ENCODE measurements at places on chromosomes 2 and 18.
A peak's percentile ranks its signal among the peaks of the same experiment; 100 is the strongest.

GRCh38 chr2:201432038-201432620, 19.1 kb downstream of the TRAK2 start:
- no peak for DNase-seq

- DNase-seq, result no peak
These were observed 41.4 kb downstream of the TMEM182 start for GRCh38 chr2:102803041-102803896.

DNA sequence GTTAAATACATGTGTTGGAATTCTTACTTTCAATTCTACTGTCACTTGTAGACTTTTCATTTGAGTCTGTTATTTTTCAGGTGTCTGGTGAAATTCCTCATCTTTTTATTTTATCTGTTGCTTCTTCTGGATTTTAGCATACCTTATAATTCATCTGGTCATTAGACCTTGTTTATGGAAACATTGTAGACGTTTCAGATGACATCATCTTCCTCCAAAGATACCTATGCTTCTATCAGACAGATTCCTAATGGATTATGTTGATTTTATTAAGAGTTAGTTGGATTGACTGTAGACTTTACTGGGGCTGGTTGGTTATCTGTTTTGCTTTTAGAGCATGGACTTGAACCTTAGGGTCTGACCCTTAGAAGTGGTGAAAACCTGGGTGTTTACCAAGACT, 15.3 kb upstream of the MFSD2B start:
- no peak for DNase-seq

DNA sequence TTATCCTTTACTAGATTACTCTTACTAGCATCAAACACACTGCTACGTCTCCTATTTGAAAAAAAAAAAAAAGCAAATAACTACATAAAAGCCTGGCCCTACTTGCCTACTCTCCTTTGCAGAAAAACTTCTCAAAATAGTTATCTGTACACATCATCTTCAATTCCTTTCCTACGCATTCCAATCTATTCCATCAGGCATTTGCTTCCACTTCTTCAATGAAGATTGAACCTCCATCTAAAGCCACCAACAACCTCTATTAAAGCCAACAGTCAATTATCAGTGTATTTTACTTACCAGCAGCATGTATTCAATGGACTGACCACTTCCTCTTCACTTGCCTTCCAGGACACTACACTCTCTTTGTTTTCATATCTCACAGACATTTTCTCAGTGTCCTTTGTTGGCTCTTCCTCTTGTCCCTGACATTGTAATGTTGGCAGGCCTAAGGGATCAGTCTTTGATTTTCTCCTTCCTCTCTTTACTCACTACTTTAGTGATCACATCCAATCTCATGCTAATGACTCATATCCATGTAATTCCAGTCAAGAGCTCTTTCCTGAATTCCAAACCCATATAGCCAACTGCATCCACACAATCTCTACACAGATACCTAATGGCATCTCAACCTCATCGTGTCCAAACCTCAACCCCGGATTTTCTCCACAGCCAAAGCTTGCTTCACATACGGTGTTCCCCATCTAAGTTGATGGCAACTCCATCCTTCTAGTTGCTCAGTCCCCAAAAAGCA, 131.3 kb downstream of the CCDC148 start:
- peak; percentile 18 for DNase-seq

- peak; percentile 60 for DNase-seq
These were observed 96.5 kb upstream of the PIEZO2 start for GRCh38 chr18:11245879-11246278.

- DNase-seq, result no peak
These were observed 767 bp upstream of the NPPC start for GRCh38 chr2:231926761-231927565.

DNA sequence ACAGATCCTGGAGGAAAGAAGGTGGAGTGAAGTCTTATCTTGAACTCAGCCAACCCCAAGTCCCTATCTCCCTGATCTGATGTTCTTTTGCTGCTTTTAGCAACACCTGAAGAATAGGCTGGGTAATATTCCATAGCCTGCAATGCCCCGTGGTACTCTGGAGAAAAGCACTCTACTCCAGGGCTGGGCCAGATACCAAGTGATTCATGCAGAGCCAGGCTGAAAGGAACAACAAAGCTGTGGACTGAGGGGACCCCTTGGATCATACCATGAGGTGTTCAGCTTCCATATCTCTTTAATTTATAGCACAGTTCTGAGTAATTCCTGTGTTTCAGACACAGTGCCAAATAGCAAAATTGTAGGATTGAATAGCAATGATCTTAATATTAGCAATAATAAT, 130.6 kb downstream of the NXPH2 start:
- no peak for DNase-seq

- DNase-seq, result no peak
These were observed 380.6 kb upstream of the UBE2E3 start for GRCh38 chr2:180599804-180600203.

DNA sequence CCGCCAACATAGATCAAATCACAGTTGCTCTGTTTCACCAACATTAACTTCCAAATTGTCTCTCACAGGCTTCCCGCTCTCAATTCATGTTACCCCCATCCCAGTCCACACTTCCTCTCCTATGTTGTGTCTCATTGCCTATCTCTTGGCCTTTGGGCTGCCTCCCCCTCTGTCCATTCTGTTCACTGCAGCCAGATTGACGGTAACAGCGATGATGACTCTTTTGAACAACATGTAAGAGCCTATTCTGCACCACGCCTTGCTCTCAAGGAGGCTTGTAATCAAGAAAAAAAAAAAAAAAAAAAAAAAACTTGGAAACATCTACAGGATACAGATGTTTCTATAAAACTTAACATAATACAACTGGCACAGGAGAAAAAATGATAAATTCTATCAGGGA, 77.3 kb upstream of the RMDN2 start:
- DNase-seq, result no peak

DNA sequence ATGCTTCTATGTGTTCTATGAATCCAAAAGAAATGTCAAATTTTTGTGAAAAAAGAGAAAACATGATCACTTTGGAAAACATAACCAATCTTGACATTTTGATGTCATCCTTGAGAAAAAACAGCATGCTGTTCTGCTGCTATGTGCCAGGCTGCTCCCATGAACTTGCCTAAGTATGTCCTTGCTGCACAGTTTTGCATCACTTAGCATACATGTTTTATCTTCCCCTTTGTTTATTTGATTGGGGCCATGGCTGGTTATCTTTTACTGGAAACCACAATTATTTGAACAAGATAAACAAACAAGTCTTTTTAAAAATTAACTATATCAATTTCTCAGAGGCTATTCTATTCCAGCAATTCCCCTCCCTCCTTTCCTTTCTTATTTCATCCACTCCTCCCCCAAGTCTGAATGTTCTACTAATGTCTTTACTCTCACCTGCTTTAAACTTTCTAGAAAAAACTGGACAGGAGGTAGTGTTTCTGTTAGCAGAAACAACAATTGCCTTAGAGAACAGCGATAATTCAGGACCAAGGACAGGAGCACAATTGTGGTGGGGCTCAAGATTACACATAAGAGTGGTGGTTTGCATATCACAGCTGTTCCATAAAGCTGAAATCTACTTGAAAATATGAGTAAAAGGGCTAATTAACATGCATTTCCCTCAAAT, 6.7 kb downstream of the AOX1 start:
- DNase-seq, result no peak
